Bone marrow (tissue), 2 donors: ENCODE measurements at places on chromosomes 3 and 15.

DNA sequence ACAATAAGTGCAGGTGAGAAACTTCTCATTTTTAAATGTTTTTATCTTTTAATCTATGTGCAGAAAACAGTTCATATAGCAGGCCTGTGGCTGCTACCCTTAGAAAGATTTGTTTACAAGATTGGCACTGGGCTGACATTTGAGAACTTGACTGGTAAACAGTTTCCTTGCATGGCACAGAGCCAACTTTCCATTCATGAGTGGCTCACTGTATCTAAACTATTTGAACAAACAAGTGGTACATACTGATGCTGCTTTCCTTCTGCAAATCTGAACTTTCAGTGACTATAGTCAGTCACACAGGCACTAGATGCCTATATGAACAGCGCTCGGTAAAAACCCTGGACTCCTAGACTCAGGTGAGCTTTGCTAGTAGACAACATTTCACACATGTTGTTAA, 6.3 kb upstream of the GTPBP8 start:
- DNase-seq: no peak

GRCh38 chr3:194091141-194091540, 44.8 kb upstream of the HES1 start:
- no peak for DNase-seq

GRCh38 chr15:80693682-80694610, 1.2 kb upstream of the ABHD17C start:
- peak; percentile 46 for DNase-seq

GRCh38 chr15:91338766-91339165, 238.7 kb downstream of the SV2B start:
- no peak for DNase-seq

DNA sequence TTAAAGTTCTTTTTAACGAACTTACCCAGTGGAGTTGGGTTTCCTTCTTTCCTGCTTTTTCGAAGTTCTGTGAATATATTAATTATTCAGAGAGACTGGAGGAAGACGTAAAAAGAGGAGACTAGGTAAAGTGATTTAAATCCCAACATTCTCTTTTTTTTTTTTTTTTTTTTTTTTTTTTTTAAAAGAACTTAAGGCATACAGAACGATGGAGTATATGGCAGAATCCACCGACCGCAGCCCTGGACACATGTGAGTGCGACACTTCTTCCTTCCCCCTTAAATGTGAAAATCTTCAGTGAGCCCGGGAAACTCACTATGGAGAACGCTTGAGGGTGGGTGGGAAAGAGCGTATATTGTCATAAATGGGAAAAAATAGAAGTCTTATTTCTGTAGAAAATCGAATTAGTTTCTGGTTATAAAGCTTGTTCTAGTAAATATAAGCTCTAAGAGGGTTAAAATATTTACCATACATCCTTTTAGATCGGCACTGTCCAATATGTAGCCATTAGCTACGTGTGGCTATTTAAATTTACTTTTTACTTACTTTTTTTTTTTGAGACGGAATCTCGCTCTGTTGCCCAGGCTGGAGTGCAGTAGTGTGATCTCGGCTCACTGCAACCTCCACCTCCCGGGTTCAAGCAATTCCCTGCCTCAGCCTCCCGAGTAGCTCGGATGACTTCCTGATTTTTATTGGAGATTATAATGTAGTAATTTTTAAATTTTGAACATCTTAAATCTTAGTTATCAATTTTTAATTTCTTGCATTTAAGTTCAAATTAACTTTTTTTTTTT, 892 bp downstream of the NMD3 start:
- DNase-seq: no peak

DNA sequence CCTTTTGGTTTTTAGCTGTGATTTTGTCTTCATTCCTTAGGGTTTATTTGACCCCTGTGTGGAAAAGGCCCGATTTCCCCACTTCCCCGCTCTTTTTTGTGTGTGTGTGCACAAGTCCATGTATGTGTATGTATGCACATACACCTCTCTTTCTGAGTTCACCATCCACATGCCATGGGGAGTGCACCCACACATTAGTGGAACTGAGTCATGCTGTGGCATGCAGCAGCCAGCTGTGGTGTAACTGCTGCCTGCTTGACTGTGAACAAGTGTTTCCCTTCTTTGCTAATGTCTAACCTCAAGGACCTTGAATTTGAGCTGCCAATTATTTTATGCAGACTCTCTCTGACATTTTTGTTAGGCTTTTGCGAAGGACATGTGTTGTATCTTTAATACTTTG, 434.9 kb upstream of the TPM1 start:
- DNase-seq: no peak
